ENCODE measurements at places on chromosomes 2 and 18.

DNA sequence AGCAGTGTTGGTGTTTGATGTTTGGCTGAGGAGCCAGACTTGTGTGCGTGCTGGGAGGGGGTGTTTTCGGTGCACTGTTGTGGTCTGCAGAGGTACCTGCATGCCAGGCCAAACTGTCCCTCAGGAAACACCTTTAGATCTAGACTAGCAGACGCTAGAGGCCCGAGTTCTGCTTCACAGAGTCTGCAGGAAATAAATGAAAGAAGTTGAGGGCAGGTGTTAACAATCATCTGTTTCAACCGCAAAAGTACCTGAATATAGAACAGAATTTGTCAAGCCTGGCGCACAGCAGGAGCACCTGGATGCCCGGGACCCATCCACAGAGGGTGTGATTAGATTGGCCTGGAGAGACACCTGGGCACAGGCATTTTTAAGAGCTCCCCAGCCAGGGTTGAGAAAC is 40.5 kb upstream of the REL start:
- DNase-seq, result peak; percentile 11

DNA sequence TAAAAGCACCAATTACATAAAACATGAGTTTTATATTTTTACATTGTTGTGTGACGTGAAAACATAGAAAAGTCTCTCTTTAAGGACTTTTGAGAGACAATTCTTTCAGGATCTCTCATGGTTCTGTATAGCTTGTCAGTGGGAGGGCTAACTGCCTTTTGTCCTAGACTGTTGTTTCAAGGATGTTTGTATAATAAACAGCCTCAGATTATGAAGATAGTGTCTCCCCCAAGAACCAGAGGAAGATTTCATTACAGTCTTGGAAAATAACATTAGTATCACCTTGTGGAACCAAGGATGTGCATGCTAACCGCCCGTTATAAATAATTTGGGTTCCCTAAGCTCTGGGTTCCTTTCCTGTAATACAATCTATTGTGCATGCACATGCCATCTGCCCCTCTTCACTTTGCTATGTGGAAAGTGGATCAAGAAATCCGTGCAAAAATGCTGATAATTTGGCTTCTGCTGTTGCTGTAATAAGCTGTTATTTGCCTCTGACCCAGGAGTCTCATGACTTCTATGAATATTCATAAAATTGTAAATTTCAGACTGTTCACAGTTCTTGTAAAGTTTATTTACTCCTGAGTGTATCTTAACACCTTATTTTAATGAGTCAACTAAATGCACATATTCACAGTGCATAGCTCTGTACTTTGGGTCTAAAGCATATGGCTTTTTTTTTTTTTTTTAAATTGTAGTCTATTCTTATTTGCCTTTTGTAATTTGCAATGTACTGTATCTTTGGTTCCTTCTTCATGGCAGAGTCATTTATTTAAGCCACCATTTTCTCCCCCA is 265.5 kb downstream of the PTH2R start:
- DNase-seq, result no peak

DNA sequence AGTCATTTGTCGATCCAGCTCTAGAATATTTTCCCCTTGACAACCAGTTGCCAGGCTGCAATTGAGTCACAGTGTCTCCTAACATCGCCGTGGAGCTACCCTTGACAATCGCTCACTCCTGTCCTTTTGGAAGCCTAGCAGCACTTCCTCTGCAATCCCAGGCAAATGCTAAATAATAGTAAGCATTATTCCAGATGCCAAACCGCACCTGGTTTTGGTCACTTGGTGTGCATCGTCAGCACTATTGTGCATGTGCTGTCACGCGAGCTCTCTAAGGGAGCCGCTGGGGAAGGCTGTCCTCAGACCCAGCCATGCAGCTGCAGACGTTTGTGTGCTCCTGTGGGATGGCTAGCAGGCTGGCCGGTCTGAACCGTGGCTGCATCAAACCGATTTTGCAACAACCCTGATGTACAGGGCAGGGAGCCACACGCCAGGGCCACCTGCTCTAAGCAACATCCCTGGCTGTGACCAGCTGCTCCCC is 549.5 kb upstream of the ID2 start:
- no peak for DNase-seq

DNA sequence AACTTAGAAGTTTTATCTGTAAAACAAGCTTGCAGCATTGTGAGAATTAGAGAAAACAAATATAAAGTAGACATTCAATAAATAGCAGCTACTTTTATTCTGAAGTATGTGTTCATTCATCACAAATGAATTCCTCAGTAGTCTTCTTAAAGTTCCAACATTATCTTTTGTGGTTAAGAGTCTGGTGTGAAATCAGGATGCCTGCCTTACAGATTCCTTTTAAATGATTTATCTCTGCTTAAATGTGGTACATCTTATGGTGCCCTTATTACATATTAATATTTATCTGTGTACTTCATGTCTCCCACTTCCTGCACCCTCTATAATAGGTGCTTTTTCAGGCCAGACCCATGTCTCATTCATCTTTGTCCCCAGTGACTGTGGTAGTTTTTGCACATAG is 595.0 kb downstream of the STK39 start:
- DNase-seq, result no peak

DNA sequence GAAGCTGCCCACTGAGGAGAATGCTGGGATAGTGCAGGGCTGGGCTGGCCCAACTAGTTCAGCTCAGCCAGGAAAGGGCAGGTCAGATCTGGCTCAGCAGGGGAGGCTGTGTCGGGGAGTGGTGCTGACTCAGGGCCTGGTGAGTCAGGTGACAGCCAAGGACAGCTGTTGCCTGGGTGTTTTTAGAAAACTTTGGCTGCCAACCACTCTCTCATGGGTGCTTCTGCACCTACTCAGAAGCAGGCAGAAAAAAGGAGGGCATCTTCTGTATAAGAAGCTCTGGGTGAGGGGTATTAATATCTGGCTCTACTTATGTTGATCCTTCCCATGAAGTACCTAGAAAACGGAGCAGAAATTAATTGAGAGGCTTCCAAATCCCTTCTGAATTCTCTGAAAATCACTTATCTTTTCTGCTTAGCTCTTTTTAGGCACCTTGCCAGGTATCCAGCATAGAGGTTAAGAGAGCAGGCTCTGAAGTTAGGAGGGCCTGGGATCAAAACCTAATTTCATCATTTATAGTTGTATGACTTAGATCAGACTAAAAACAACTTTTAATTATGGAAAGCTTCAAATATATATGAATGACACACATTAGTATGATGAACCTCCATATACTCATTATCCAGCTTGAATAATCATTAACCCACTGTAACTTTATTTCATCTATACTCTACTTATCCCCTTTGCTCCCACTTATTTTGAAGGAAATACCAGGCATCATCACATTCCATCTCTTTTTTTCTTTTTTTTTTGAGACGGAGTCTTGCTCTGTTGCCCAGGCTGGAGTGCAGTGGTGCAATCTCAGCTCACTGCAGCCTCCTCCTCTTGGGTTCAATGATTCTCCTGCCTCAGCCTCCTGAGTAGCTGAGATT is 15.5 kb upstream of the RAB10 start:
- peak; percentile 33 for DNase-seq

DNA sequence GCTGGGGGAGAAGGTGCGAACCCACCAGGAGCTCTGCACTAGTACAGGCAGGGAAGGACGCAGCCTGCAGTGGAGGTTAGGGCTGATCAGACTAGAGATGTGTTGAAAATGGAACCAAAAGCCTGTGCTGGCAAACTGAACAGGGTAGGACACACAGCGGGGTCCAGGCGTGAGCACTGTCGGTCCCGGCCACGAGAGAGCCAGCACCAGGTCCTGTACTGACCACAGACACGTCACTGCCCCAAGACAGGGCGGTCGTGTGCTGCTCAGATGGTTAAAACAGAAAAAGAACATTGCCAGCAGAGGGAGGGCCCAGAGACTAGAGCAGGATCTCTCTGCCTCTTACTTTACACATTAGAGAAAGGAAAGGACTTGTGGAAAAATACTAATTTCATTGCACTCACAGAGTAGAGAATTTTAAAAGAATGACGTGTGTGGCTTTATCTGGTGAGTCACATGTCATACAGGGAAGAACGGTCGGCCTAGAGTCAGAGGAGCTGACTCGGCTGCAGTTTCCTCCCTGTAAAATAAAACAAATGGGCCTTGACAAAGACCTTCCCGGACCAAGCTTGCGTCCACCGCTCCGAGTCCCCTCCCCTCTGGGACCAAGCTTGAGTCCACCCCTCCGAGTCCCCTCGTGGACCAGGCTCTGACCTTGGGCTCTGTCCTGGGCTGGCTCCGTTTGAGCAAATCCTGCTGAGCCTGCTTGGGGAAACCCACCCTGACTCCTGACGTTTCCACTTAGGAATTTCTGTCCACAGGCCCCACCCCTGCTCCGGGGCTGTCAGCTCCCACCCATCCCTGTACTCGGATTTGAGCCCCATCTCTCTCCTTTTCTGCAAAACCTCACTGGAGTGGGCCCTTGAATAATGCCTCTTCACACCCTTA is 16.7 kb upstream of the ADI1 start:
- peak; percentile 3 for DNase-seq

GRCh38 chr2:172726172-172726735 is 9.4 kb upstream of the RAPGEF4 start:
- no peak for DNase-seq

DNA sequence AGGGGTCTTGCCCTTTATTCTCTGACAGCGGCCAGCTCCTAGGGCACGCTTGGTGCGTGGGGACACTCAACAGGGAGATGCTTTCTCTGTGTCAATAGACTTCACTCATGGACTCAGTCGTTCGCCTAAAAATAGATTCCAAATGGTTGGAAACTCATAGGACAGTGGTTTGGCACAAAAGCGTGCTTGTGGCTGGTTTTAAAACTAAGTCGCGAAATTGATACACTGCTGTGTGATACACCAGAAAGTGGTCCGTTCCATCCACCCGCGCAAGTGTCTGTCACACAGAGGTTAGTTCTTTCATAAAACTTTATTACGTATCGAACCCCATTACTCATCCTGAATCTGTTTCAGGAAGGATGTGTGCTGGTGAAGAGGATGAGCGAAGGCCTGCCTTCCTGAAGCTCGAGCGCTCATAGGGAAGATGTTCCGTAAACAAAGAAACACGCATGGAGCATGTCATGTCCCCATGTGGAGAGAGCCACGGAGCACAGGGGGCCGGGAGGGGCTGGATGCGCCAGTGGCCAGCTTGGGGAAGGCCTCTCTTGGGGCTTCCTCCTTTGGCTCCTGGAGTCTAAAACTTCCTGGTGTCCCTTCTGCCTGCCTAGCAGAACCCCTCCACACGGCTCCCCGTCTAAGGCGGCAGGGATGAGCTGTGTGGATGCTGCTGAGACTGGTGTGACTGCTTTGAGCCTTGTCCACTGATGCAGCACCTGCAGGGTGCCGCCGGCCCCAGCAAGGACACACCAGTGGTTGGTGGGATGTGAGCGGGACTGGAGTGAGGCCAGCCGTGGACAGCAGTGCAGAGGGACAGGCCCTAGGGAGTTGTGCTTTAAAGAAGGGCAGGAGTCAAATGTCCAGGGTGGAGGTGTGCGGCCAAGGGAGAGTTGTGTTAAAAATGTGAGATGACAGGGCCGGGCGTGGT is 207.2 kb downstream of the GBX2 start:
- DNase-seq, result no peak

- no peak for DNase-seq
These were observed 6.9 kb downstream of the ZNF24 start for GRCh38 chr18:35337286-35337685.

All from CD4-positive, alpha-beta T cell treated with Interleukin-4 for 4 hours (primary cell).